Dermis microvascular lymphatic vessel endothelial cell (primary cell): ENCODE measurements at places on chromosomes 2 and 18.

DNA sequence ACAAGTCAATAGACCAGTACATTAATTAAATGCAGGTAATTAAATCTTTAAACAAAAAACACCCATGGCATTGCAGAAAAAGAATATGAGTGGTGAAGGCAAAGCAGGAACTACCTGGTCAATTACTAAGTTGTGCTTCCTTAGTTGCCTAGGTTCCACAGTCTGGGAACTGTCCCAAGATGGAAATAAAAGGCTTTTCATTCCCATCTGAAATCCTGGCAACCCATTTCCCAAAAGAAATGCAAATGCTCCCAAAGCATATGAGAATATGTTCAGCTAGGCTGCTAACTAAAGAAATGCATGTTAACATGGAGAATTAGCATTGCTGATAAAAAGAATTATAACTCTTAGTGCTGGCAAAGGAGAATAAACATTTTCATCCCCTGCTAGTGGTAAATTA, 177.8 kb downstream of the TMEM163 start:
- DNase-seq, result no peak

- DNase-seq, result no peak
These were observed 72.8 kb downstream of the TNS1 start for GRCh38 chr2:217929757-217930707.

- DNase-seq, result no peak
These were observed 23.2 kb downstream of the SATB2 start for GRCh38 chr2:199434555-199434954.

GRCh38 chr2:68915393-68915792, 37.3 kb downstream of the GKN2 start:
- no peak for DNase-seq
